ENCODE measurements at places on chromosomes 5 and 9.
A peak's percentile ranks its signal among the peaks of the same experiment; 100 is the strongest.

GRCh38 chr5:149323210-149323609, 22.1 kb upstream of the GRPEL2 start:
- no peak for DNase-seq

- no peak for DNase-seq
These were observed 39.0 kb downstream of the GOLPH3 start for GRCh38 chr5:32135086-32135485.

DNA sequence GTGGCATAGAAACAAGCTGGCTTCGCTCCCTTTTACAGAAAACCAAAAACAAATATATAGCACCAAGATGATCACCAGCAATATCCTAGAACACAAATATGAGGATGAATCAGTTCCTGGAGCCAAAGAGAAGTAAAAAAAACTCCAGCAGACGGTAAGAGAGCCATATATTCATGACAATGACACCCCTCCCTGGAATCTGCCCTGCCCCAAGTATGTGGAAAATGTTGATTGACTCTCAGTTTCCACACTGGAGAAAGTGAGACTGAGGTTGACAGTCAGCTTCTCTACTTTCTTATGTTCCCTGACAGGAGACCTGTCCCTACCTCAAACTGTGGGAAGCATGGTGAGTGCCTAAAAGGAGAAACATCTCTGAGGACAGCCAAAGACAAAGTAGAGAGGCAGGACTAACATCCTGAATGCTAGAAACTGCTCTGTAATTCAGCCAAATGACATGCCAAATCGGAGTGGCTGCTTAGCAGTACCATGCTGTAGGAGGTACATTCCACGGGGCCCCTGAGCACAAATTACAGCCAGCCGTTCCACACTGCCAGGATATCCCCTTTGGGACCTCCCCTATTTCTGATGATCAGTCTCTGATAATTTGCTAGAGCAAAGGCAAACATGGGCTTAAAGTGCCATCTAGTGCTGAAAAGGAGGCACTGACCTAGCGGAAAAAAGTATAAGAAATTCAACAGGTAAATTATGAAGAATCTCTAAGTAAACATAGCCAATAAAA, 424.0 kb upstream of the RGMB start:
- DNase-seq: peak; percentile 34

GRCh38 chr9:85521371-85522197, 220.2 kb downstream of the AGTPBP1 start:
- no peak for DNase-seq

- DNase-seq: no peak
These were observed 10.5 kb upstream of the S1PR3 start for GRCh38 chr9:88980740-88981203.

DNA sequence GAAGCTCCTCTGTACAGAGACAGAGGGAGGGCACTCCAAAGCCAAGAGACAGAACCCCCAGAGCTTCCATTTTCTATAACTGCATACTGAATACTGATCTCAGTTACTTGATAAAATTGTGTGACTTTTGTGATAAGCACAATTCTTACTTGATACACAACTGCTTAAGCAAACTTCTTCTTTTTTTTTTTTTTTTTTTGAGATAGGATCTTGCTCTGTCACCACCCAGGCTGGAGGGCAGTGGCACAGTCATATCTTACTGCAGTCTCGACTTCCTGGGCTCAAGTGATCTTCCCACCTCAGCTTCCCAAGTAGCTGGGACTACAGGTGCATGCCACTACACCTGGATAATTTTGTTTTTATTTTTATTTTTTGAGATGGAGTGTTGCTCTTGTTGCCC, 252.1 kb upstream of the ZNF608 start:
- no peak for DNase-seq

DNA sequence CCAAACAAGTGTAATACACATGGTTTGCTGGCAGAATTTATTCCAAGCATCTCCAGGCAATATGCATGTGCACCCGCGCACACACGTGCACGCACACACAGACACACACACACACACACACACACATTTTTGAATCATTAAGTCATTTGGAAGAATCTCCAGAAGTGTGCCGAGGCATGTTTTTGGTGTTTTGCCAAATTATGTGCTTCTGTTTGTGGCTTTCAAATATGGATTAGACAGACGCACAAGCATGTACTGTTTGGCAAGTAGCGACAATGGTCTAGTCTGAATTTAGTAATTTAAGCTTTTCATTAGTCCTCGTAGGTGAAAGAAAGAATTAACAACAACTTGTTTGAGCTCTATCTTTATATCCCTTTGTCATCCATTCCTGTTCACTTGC, 36.7 kb downstream of the NFIB start:
- no peak for DNase-seq

Measured in D341Med (cell line).